ENCODE measurements at places on chromosomes 1 and 21.

- DNase-seq = no peak
These were observed 457 bp downstream of the TRAPPC3 start for GRCh38 chr1:36148821-36149236.

DNA sequence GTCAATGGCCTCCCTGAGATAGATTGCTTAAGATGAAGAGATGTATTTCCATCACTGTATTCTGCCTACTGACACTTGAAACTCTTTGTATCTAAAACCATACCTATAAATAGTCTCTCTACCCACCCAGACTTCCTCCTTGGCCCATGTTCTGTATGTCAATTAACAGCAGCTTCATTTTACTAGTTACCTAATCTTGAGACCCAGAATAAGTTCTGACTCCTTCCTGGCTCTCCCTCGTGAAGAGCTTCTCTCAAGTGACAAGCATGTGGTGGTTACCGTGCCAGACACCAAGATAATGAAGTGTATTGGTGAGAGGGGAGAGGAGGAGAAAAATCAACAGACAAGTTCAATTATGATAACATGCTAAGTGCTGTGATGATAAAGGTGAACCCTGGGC is 128.8 kb upstream of the RAVER2 start:
- no peak for DNase-seq

DNA sequence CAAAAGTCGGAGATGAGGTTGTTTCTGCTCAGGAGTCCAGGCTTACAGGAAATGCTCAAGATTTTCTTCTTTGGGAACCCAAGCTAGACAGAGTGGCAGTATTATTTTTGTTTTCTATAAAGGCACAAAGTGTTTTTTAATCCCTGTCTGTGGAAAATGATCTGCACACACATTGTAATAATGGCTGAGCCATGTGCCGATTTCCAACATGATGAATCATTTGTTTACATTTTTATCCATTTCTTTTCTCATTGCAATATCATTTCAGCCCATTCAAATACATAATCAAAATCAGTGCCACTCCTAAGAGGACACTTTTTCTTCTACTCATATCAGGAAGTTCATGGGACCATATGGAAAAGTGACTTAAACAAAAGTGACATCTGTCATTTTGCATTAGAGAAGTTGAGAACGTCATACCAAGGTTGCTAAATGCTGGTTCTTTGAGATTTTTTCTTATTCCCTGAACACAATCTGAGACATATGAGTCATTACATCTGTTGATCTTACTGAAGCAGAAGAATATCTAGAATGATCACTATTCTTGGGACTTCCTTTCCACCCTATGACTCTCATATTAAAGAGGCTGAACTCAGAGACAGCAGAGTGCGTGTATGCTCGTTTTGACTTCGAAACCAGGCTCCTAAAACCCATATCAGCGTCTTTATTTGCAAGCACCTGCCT is 44.9 kb downstream of the ACTA1 start:
- peak; percentile 34 for DNase-seq

DNA sequence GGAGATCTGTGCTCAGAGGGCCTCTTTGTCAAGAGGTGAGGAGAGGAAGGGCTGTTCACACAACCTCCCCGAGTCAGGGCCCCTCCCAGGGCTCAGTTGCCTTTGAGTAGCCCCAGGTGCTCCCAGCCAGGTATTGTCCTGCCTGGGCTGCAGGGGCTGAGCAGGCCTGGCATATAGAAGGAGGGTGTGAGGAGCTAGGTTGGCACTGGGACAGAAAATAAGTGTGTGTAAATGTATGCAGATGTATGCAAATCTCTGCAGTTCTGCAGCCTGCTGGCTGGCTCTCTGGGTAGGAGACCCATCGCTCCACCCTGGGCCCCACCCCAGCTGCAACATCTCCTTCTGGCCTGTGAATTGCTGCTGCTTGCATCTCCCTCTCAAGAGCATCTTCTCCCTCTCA is 52.4 kb downstream of the NAV1 start:
- DNase-seq = no peak

DNA sequence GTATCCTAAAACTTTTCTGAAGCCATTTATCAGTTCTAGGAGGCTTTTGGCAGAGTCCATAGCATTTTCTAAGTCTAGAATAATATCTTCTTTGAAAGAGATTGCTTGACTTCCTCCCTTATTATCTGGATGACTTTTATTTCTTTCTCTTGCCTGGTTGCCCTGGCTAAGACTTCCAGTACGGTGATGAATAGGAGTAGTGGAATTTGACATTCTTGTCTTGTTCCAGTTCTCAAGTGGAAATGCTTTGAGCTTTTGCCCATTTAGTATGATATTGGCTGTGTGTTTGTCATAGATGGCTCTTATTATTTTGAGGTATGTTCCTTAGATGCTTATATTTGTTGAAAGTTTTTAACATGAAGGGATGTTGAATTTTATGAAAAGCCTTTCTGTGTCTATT is 1647.9 kb downstream of the PLA2G4A start:
- DNase-seq = no peak
